ENCODE measurements at places on chromosomes 6 and 20.

GRCh38 chr6:114471450-114471849 is 128.6 kb upstream of the HS3ST5 start:
- DNase-seq: no peak

GRCh38 chr20:1300083-1300840 is 28.7 kb downstream of the SDCBP2 start:
- no peak for DNase-seq

DNA sequence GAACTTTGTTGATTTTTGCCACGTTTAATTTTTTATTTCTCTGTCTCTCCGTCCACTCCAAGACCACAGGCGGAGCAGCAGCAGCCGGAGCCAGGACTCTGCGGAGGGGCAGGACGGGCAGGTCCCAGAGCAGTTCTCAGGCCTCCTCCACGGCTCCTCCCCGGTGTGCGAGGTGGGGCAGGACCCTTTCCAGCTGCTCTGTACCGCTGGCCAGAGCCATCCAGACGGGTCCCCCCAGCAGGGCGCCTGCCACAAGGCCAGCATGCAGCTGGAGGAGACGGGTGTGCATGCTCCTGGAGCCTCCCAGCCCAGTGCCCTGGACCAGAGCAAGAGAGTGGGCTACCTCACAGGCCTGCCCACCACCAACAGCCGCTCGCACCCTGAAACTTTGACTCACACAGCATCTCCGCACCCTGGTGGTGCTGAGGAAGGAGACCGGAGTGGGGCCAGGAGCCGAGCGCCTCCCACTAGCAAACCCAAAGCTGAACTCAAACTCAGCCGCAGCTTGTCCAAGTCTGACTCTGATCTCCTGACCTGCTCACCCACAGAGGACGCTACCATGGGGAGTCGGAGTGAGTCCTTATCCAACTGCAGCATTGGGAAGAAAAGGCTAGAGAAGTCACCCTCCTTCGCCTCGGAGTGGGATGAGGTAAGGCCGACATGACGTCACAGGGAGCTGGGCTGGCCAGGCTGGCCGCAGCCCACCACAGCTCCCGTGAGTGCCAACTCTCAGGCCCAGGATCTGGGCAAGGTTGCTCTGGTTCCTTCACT is 123.5 kb downstream of the TCP11 start:
- DNase-seq: no peak

- no peak for DNase-seq
Observed at GRCh38 chr20:19867940-19868371, 109.9 kb downstream of the RIN2 start.

DNA sequence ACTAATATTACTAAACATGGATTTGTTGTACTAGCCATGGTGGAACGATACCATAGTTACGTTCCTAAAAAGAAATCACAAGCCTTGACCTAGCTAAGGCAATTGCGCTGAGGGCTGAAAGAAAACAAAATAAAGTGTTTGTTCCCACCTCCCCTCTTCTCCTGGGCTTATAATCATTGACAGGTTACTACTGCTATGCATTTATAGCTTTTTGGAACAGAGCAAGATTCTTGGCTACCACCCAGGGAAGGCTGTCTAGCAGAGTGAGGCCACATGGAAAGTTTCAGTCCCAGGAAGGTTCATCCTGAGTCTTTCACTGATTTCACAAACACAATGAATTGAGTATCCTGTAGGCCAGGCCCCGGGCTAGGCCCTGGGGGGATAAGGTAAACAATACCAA is 84.6 kb downstream of the TMEM170B start:
- DNase-seq: no peak

GRCh38 chr20:34049897-34050695 is 56.4 kb downstream of the RALY start:
- DNase-seq: no peak

Data from activated CD4-positive, alpha-beta T cell treated with anti-CD3 and anti-CD28 coated beads, Interleukin-2, amount 50 U/mL, for 1 hour (primary cell).